ENCODE measurements at places on chromosomes 4 and X. TPM values are rescaled to one million over a fixed set of nuclear protein-coding genes. Genes with fewer than 3 reads are reported as not detected.

SYTL5 gene
- total RNA-seq, result not detected

SNCA gene
- 0.39 TPM for total RNA-seq

SOWAHD gene
- total RNA-seq, result 0.59 TPM

GRCh38 chr4:150385606-150386005, 196.3 kb upstream of the MAB21L2 start:
- DNase-seq, result no peak

- DNase-seq, result peak; percentile 88
Measured at GRCh38 chrX:48475774-48476577, at the start of gene FTSJ1. TSS of gene FTSJ1 (plus strand) at chrX:48476199. CDS start at chrX:48478048, 1,849 bp downstream.

GRCh38 chrX:133085785-133086184, 11.1 kb downstream of the USP26 start:
- DNase-seq, result no peak

GRCh38 chr4:188941524-188942119, 802.4 kb downstream of the TRIML1 start:
- DNase-seq, result no peak

All from activated T-helper 2 cell treated with anti-CD3 and anti-CD28 coated beads, Interferon-gamma antibody, Interleukin-2, Interleukin-4, amounts not matched to agents 10 μg/mL and 5 μg/mL and 100 μg/mL, durations not matched to agents 14 hours and 24 hours and 36 hours (primary cell).